Stimulated activated CD4-positive, alpha-beta T cell treated with anti-CD3 and anti-CD28 coated beads, Interleukin-4, amount 100 ng/mL, for 48 hours (primary cell): ENCODE measurements at places on chromosomes 4 and X.

DNA sequence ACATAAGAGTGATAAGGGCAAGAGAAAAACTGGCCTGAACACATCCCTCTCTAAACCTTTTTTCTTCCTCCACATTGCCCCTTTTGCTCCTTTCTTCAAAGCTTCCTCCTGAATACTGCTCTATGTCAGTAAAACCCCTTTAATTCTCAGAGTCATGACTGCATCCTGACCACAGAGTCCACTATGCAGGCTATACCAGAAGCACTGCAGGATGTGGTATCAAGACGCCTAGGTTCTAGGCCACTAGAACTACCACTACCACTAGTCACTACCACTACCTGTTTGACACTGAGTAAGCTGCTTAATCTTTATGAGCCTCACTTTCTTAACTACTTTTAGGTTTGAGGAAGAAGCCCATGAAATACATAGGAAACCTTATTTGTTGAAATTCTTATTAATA, 38.7 kb downstream of the ARHGEF9 start:
- DNase-seq = no peak

GRCh38 chrX:155871934-155872333, 9.2 kb upstream of the VAMP7 start:
- DNase-seq = no peak

- DNase-seq = no peak
Observed at GRCh38 chrX:67568769-67569168, 24.9 kb downstream of the AR start.

- no peak for DNase-seq
Observed at GRCh38 chr4:83062739-83063138, 27.8 kb downstream of the COPS4 start.

GRCh38 chrX:23134136-23134535, 134.4 kb downstream of the DDX53 start:
- no peak for DNase-seq

DNA sequence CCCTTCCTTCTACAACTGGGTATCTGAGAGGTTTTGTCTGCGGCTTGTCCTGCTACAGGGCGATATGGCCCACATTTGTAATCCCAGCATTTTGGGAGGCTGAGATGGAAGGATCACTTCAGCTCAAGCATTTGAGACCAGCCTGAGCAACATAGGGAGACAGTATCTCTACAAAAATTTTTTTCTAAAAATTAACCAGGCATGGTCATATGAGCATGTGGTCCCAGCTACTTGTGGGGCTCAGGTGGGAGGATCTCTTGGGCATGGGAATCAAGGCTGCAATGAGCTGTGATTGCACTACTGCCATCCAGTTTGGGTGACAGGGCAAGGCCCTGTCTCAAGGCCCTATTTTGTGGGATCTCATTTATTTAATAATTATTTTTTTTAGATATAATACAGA, 420.6 kb upstream of the PABPC4L start:
- DNase-seq = no peak

GRCh38 chrX:17527135-17527701, 152.2 kb downstream of the NHS start:
- no peak for DNase-seq

DNA sequence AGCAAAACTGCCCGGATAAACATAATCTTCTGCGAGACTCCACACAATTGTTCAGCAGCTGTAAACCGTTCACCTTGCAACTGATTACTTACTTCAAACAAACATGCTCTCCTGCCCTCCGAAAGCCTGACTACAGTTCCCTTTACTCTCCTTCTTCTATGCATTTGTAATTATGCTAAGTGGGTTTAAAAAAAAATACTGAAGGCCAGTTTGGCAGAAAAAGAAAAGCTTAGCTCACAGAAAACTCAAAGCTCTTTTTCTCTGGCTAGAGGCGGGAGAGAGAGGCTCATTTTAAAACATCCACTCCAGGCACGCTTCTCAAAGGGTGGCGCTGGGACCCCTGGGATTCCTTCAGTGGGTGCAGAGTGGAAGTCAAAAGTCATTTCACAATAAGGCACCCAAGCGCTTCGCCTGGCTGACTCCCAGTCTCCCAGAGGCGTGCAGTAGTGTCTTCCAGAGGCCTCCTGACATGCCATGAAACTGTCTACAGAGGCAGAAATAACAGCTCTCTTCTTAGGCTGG, 1.9 kb downstream of the DHRSX start:
- DNase-seq = no peak

DNA sequence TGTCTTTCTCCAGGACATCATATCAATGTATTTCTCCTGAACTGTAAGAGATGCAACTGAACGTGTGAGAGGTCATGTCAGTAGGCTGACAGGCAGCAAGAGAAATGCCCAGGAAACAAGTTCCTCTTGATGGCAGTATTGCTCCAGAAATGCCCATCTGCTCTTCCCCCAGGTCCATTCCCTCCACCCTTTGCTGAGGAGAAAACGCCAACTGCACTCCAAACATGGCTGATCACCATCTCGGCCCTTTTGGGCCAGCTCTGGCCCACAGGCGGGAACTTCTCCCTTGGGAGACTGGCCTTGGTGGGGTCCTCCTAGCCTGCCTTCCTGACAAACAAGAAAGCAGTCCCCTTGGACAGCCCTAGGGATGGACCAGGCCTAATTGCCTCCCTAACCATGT, 276.5 kb upstream of the AGTR2 start:
- no peak for DNase-seq

DNA sequence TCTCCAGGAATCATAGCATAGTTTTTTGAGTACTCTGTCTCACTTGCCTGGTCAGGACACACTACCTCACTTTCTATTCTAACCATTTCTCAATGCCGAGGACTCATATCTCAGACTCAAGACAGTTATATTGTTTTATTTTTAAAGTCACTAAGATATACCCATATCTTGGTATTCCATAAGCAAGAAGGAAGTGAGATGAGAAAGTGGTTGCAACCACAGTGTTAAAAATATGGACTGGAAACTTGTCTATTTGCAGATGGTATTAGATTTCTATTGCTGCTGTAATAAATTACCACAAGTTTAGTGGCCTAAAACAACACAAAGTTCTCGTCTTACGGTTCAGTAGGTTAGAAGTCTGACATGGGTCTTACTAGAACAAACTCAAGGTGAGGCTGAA, 344.8 kb upstream of the MAGEB2 start:
- DNase-seq = no peak

DNA sequence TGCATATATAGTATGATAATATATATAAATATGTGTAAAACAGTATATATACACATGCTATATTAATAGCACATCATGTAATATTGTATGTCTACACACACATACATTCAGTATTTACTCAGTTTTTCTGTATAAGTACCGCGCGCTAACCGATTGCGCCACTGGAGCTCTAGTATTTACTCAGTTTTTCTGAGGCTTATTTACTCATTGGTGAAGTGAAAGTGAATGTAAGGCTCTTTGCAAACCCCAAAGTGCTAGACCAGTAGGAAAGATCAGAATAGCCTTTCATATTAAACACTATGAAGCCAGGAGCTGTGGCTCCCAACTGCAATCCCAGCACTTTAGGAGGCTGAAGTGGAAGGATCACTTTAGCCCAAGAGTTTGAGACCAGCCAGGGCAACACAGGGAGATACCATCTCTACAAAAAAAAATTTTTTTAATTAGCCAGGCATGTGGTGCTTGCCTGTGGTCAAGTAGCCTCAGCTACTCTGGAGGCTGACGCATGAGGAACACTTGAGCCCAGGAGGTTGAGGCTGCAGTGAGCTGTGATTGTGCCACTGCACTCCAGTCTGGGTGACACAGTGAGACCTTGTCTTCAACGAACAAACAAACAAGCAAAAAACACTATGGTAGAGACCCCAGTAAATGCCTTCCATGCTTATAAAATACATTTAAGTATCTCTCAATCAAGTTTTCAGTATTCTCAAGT, 125.8 kb downstream of the KIT start:
- no peak for DNase-seq
